Diencephalon (tissue), 1 donor: ENCODE measurements at places on chromosomes 12 and 14. TPM values are rescaled to one million over a fixed set of nuclear protein-coding genes. Genes with fewer than 3 reads are reported as not detected.

Gene MEG3
- 487 TPM for total RNA-seq

Gene CRIP1
- 2.3 TPM for total RNA-seq

Gene GPR135
- total RNA-seq: 6.2 TPM

Gene MARCHF9
- 21.7 TPM for total RNA-seq

Gene TAS2R13
- total RNA-seq: 4.8 TPM
